ENCODE measurements at places on chromosomes 4 and X.

GRCh38 chr4:140829825-140830224 lies 73.6 kb upstream of the TBC1D9 start:
- DNase-seq, result no peak

- no peak for DNase-seq
These were observed 179.5 kb downstream of the HS6ST2 start for GRCh38 chrX:132778917-132779316.

GRCh38 chr4:82362565-82362964 lies 11.2 kb downstream of the HNRNPD start:
- no peak for DNase-seq

GRCh38 chrX:20432048-20432447 lies 165.3 kb upstream of the RPS6KA3 start:
- no peak for DNase-seq

GRCh38 chr4:129545599-129546278 lies 449.8 kb downstream of the C4orf33 start:
- no peak for DNase-seq

- DNase-seq, result no peak
These were observed 14.3 kb downstream of the CFAP99 start for GRCh38 chr4:2432991-2433530.

GRCh38 chr4:157819693-157820464 lies 352.9 kb downstream of the GASK1B start:
- no peak for DNase-seq

DNA sequence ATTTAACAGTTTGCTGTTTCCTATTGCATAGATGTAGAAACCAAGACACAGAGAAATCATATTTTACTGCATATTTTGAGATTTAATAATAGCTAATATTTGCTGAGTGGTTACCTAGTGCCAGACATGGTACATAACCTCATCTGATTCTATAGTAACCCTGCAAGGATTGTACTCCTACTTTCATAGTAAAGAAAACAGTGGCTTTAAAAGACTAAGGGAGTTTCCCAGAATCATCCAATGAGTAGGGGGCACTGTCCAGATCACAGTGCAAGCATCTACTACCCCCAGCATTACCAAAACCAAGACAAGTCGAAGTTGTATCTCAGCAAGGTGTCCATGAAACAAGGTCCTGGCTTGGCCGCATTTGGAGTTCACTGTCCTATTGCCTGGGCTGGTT lies 224.5 kb upstream of the TENM3 start:
- DNase-seq, result no peak

DNA sequence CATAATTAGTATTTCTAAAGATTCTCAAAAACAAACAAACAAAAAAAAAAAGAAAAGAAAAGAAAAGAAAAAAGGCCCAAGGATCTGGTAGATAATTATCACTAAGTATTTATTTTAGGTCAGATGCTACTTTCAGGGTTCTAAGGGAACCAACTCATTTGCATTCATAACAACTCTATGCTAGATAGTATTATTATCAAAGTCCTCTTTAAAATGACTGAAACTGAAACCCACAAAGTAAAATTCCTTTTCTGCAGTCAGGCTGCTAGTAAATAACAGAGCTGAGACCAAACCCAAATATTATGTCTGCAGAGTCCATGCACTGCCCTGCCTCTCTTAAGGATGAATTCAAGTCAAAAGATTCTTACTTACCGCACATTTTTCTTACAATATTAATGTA lies 38.3 kb upstream of the MAPK10 start:
- DNase-seq, result no peak

DNA sequence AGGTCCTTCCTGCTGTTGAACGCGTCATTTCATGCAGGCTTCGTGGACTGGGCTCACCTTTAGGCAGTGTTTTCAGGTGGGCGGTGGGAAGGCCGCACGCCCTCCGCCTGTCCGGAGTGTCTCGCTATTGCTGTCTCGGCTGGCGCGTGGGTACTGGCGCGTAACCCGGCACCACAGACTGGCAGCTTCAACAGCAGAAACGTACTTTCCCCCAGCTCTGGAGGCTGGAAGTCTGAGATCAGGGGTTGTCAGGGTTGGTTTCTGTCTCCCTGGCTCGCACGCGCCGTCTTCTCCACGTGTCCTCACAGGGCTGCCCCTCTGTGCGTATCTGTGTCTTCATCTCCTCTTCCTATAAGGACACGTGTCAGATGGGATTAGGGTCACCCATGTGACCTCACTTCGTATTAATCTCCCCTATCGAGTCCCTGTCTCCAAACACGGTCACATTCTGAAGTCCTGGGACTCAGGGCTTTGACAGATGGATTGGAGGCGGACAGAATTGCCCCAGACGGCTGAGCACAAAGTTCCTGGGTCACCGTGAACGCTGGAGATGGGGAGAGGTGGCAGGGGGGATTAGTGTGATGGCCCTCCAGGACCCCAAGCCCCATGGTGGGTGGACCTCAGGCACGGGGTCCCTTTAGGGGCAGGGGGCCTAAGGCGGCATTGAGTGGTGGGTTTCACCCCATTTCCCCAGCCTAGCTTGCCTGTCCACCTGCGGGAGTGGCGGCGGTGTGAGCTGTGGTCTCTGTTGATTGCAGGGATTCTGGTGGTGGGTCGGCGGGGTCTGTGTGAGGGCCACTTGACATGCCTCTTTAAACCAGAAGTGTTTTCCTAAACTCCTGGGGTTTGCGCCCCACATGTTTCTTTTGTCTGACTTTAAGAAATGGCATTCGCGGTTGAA lies 83.4 kb upstream of the LRPAP1 start:
- no peak for DNase-seq

DNA sequence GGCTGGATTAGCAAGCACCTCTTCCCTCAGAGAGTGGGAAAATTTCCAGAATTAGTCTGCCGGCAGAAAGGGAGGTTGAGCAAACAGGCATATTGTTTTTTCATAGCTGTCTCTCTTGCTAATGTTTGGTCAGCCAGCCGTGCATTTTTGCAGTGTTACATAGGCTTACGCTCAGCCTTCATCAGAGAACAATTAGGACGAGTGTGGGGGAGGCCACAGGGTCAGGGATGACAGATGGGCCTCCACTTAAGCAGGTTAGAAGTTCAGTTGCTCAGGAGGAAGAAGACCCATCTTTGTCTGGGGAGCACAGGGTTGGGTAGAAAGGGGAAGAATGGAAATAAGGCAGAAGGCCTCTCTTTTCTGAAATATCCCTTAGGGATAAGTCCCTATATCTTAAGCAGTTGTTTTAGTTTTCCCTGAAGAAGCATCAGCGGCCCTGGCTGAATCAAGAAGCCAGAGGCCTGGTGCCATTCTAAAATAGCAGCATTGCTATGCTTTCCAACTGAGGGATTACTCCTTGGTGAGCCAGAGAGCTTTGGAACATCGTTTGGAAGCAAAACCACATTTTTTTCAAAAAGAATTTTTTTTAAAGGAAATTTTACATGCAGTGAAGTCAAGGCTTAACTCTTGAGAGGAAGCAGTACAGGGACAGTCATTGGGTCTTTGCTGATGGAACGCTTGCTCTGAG lies 118.8 kb downstream of the SMIM20 start:
- no peak for DNase-seq

GRCh38 chr4:83536362-83537272 lies 709 bp downstream of the GPAT3 start:
- no peak for DNase-seq

DNA sequence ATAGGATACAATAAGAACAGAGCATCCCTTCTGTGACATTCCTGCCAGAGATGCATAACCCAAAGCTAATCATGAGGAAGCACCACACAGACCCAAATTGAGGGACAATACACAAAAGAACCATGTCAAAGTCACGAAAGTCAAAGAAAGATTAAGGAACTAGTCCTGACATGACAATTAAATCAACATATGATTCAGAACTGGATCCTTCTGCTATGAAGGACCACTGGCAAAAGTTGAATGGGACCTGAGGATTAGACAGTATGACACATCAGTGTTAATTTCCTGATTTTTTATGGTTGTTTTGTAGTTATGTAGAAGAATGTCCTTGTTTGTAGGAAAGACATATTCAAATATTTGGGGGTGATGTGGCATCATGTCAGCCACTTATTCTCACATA lies 13.9 kb downstream of the ACOT9 start:
- no peak for DNase-seq

- DNase-seq, result no peak
These were observed 152.2 kb downstream of the CBLL2 start for GRCh38 chrX:22424919-22425318.

GRCh38 chr4:133802359-133803140 lies 399.0 kb downstream of the PABPC4L start:
- DNase-seq, result no peak

DNA sequence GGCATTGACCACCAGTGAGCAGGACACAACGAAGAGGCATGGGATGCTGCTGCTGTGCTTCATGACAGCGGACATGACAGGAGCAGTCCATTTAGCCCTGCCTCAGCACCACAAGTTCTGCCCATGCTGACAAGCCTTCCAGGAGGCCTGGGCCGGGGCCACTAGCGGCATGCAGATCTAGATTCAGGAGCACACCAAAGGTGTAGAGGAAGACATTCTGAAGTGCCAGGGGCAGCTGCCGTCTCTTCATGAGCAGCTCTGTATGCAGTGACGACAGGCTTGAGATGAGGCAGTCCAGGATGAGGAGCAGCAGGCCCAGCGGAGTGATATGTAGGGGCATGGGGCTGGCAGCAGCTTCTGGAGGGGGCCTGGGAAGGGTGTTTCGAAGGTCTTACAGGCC lies 38.5 kb upstream of the SLC4A4 start:
- no peak for DNase-seq

Measured in T-helper 2 cell (primary cell).